Activated CD8-positive, alpha-beta T cell treated with anti-CD3 and anti-CD28 coated beads, Interleukin-2, amount 10 ng/mL, durations not matched to agents 7 days and 5 days (primary cell): ENCODE measurements at places on chromosomes 4 and X.

- no peaks in the 10 kb centered on the region for H3K27me3 ChIP-seq
- no peak overlapping the region for H3K27ac ChIP-seq
- no peak overlapping the region for H3K4me3 ChIP-seq
- no peak for DNase-seq
- no peaks in the 10 kb centered on the region for H3K4me1 ChIP-seq
Measured at GRCh38 chr4:41512596-41512995, 25.4 kb upstream of the LIMCH1 start.

DNA sequence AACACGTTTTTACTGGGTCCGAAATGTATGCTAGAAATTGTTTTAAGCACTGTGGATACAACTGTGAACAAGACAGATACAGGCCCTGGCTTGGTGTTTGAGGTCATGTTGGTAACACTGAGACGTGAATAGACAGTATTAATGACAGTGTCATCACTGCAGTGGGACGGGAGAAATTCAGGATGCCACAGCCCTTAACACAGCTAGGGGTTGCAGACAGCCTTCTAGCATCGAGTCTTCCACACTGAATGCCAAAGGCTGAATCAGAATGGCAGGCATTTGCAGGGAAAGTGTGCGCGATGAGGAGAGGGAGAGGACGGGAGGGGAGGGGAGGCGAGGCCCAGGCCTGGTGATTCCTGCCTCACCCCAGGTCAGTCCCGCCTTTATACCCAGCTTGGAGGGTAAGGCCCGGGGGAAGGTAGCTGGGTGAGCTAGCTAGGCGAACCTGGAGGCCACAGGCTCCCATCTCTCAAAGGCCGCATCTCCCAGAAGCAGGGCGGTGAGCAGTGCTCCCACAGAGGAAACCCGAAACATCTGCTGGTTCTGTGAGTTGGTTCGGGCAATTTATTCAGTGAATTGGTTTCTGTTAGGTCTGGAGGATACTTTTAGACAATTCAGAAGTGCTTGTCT is 44.1 kb upstream of the CLDN24 start:
- DNase-seq, result no peak
- no peak overlapping the region for H3K27ac ChIP-seq
- no peak overlapping the region for H3K4me3 ChIP-seq
- no peaks in the 10 kb centered on the region for H3K27me3 ChIP-seq
- no peaks in the 10 kb centered on the region for H3K4me1 ChIP-seq
- no peaks in the 10 kb centered on the region for H3K36me3 ChIP-seq

DNA sequence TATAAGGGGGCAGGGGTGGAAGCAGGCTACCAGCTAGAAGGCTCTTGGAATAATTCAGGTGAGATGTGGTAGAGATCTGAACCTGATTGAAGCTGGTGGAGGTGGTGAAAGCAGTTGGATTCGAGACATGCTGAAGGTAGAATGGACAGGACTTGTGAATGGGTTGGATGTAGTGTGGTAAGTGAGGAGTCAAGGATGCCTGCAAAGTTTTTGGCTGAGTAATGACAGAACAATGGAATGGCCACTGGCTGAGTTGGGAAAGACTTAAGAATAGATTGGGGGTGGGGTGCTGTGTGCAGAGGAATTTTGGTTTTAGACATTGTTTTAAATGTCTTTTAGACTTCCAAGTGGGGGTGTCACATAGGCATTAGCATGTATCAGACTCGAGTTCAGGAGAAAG is 33.5 kb downstream of the HPF1 start:
- H3K27ac ChIP-seq, result no peak overlapping the region
- no peak overlapping the region for H3K4me3 ChIP-seq
- no peaks in the 10 kb centered on the region for H3K27me3 ChIP-seq
- H3K4me1 ChIP-seq, result no peaks in the 10 kb centered on the region

GRCh38 chr4:14518136-14518535 is 484.1 kb upstream of the CPEB2 start:
- no peaks in the 10 kb centered on the region for H3K4me1 ChIP-seq
- no peaks in the 10 kb centered on the region for H3K27me3 ChIP-seq
- H3K4me3 ChIP-seq, result no peak overlapping the region
- H3K27ac ChIP-seq, result no peak overlapping the region

DNA sequence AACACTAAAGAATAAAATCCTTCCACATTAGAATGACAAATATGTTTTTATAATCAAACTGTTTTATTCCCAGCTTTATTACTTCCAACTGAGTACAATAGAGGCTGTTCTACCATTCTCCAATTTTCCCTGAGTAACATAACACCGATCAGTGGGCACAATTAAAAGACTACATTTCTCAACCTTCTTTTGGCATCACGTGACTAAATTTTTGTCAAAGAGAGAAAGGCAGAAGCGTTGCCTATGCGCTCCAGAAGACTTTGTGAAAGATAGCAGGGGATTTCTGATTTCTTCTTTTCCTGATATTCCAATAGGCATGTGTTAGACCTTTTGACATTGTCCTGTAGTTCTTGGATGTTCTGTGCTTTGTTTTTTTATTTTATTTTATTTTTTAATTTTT is 1705.6 kb upstream of the PCDH7 start:
- no peak overlapping the region for H3K4me3 ChIP-seq
- no peak overlapping the region for H3K27ac ChIP-seq
- DNase-seq, result no peak
- H3K4me1 ChIP-seq, result no peaks in the 10 kb centered on the region
- no peaks in the 10 kb centered on the region for H3K27me3 ChIP-seq
- no peaks in the 10 kb centered on the region for H3K36me3 ChIP-seq

DNA sequence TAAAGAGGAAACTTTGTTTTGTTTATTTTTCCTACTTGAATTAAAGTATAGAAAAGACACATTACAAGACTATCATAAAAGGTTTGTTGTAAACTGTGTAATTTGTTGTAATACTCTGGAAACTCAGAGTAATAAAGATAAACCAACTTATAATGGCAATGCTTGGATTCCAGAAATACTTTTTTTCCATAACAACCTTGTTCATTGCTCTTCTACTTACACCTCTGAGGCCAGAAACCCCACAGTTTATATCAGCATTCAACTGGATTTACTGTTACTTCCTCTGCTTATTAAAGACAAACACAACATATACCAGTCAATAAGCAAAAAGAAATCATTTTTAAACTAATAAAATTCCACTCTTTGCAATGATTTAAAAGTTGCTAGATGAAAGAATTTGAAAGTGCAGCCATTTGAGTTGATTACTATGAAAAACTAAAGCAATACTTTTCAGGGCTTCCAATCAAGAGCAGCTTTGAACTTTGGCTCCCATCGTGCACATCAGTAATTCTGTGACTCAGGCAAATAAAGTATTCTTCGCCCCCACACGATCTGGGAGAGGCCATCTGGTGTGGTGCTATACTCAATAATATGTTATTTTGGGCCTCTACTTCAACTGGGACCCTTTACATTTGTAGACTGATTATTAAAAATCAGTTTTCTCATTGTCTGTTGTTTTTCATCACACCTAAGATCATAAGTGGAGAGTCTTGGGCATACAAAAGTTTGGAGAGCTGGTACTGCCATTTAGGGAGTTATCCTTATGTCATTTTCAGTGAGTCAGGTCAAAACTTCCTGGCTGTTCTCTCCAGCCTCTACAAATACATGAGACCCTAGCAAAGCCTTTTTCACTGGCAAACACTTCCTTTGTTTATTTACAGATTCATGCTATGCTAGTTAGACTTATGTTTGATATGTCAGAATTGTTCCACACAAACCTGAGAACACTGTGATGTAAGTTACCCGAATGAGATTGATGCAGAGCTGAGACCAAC is 20.5 kb downstream of the DDIT4L start:
- H3K4me3 ChIP-seq, result no peak overlapping the region
- H3K27me3 ChIP-seq, result no peaks in the 10 kb centered on the region
- H3K4me1 ChIP-seq, result peaks cover 25% of the 10 kb centered on the region
- no peak overlapping the region for H3K27ac ChIP-seq
- no peak for DNase-seq
